ENCODE measurements at places on chromosomes 5 and 9. TPM values are rescaled to one million over a fixed set of nuclear protein-coding genes. Genes with fewer than 3 reads are reported as not detected.

GRCh38 chr5:37576552-37576951 lies 197.4 kb downstream of the WDR70 start:
- no peak for DNase-seq

- no peak for DNase-seq
Observed at GRCh38 chr5:94746731-94747124, 128.3 kb downstream of the SLF1 start.

- no peak for DNase-seq
Observed at GRCh38 chr5:158746979-158747378, 352.7 kb downstream of the EBF1 start.

PCDHB12 gene
- total RNA-seq = 1.3 TPM

DNA sequence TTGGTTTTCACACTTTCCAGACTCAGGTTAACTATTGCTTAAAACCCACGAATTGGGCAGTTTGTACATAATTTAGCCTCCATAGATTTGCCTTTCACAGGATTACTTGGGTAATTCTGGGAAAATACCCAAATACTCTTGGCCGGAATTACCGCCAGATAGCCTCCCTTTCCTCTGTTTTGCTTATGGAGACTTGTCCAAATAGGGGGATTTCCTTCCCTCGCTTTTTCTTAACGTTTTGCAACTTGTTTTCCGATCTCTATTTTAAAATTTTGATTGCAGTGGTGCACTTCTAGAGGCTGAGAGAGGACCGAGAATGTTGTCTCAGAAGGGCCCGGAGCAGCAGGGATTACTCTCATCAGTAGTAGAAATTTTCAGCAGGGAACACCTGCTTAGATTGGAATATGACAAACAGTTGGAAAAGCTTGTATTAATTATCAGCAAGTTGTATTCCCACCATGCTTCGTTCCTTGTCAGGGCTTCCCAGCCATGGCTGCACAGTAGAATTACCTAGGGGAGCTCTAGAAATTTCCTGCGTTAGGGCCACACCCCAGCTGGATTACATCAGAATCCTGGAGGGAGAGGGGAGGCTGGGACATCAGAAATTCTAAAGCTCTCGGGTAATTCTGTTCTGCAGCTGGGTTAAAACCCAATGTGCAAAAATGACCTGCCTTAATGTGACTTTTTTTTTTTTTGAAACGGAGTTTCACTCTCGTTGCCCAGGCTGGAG lies 329.1 kb downstream of the SH3GL2 start:
- no peak for DNase-seq

GRCh38 chr5:126919566-126919965 lies 110.8 kb downstream of the MARCHF3 start:
- no peak for DNase-seq

ANKRD18A gene
- total RNA-seq = 2.9 TPM

N4BP3 gene
- 2.9 TPM for total RNA-seq

DNA sequence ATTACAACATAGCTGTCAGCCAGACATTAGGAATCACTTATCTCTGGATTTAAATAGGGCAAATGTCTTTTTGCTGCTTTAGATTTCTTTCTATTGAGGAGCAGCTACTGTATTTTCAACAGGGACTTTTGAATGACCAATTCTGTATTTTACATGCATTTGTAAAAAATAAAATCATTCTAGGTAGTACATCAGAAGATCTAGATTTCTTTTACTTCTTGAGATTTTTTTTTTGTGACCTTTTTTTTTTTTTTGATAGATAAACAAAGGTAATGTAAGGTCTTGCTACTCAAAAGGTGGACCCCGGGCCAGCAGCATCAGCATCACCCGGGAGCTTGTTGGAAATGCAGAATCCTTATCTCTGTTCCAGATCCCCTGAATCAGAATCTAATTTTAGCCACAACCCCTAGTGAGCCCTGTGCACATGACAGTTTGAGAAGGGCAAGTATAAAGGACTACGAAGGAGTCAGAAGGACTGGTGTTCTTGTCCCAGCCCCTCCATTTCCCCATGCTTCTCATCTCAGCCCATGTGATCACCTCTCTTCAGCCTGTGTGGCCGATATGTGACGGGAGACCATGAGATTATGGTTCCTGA lies 37.7 kb upstream of the CKMT2 start:
- DNase-seq = no peak

GRCh38 chr5:1925111-1926070 lies 42.7 kb upstream of the IRX4 start:
- no peak for DNase-seq

RAI14 gene
- 6.7 TPM for total RNA-seq

DNA sequence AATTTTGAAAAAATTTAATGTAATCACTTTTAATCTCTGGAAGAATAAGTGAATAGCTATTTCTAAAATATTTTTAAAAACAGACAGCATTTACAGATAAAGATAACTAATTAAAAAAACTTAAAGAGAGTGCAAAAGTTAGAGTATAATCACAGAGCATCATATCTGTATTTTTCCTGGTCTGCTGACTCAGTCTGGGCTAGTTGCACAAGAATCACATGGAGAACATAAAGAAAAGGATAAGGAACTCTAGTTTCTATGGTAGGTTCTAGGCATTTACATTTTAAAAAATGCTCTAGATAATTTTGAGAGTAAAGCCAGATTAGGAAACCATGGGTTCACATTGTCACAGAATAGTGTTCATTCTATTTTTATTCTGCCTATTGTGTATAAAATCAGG lies 347.4 kb downstream of the PSAT1 start:
- no peak for DNase-seq

DNA sequence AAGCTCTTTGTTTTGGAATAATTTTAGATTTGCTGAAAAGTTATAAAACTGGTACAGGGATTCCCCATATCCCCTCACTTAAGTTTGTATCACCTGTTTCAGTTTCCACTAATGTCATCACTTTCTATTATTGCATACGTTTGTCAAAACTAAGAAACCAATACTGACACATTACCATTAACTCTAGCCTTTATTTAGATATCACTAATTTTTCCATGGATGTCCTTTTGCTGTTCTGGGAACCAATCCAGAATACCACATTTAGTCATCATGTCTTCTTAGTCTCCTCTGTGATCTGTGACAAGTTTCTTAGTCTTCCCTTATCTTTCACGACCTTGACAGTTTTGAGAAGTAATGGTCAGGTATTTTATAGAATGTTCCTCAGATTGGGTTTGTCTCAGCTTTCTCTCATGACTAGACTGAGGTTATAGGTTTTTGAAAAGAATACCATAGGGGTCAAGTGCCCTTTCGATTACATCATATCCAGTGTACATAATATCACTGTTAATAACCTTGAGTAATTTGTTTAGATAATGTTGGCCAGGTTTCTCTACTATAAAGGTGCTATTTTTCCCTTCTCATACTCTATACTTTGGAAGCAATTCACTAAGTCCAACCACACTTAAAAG lies 51.9 kb upstream of the NMUR2 start:
- DNase-seq = no peak

IGFBPL1 gene
- total RNA-seq = not detected

- no peak for DNase-seq
Observed at GRCh38 chr5:38692781-38693527, 136.5 kb upstream of the LIFR start.

DNA sequence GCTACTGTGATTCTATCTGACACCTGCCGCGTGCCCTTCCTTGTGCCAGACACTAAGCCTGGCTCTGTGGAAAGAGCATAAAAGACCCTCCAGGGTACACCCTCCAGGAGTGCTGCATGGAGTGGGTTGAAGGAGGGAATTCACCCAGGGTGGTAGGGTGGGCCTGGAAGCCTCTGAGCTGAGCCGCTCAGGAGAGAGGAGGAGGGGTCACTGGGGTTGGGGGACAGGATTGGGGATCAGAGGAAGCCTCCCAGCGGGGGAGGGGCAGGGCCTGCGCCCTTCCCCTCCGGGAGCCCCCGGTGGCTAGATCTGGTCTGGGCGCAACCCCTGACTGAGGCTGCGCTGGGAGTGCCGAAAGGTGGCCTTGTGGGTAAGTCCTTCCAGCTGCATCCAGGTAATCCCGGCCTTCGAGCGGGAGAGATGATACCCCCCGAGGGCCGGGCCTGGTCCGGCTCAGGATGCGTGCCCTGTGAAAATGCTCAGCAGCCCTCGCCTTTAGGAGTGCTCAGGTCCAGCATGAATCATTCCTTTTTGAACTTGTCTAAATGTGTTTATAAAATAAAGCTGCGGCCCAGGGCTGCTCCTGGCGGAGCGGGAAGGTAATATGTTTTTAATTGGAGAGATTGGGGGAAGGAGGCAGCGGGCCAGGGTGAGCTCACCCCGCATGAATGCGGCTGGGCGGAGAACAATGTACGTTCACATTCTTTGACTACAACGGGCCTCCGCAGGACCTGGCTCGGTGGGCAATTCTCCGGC lies 118.1 kb upstream of the SMIM23 start:
- DNase-seq = peak; percentile 73

DNA sequence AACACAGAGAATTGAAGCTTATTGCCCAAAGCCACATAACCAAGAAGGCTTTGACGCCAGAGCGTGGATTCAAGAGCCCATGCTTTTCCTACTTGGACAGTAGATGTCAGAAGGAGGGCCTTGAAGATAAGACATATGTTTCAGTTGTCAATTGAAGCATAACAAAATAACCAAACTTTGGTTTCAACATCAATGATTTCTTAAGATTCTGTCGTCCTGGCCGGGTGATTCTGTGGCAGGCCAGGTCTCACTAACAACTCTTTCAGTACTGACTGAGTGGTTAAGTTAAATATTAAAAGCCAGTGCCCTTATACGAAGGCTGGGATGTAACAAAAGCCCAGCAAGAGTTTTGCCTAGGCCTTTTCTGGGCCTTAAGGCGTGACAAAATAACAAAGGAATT lies 94.0 kb downstream of the RCL1 start:
- DNase-seq = no peak

DNA sequence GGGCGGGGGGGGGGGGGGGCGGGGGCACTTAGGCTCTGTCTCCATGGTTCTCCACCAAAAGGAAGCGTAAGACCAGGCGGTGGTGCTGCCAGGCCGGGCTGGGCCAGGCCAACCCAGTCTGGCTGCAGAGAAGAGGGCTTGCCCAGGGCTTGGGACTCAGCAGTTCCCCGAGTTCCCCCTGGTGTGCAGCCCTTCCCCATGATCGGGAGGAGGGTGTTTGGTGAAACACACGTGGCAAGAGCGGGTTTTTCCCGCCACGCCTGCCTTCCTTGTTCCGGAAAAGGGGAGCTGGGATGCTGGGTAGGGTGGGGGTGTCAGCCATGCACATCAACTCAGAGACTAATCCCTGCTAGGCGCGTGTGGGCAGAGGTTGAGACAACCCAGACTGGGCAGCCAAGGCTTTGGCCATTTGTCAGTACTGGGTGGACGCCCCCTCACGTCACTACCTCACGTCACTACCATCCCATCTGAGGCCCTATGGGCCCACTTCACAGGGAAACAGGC lies 32.9 kb downstream of the PRRX2 start:
- peak; percentile 71 for DNase-seq

GRCh38 chr5:58462154-58462553 lies 2.3 kb upstream of the PLK2 start:
- DNase-seq = no peak

DNA sequence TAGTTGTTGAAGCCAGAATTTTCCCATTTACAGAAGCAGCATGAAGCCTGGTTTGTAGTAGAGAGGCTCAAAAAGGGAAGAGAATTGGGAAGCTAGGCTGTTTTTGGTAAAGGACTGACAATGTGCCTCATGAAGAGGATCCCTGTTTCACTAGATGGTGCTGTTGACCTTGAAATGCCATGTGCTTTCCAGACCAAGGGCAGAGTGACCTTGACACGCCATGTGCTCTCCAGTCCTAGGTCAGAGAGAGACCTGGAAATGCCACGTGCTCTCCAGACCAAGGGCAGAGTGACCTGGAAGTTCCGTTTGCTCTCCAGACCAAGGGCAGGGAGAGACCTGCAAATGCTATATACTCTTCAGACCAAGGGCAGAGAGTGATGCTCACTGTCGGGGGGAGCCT lies 32.0 kb downstream of the UNC13B start:
- no peak for DNase-seq

GRCh38 chr5:43191740-43192557 lies at the start of gene NIM1K:
Gene NIM1K, plus strand, starts transcription at chr5:43192225. Its CDS starts 53,551 bp downstream, at chr5:43245776.
- DNase-seq = peak; percentile 84

DNA sequence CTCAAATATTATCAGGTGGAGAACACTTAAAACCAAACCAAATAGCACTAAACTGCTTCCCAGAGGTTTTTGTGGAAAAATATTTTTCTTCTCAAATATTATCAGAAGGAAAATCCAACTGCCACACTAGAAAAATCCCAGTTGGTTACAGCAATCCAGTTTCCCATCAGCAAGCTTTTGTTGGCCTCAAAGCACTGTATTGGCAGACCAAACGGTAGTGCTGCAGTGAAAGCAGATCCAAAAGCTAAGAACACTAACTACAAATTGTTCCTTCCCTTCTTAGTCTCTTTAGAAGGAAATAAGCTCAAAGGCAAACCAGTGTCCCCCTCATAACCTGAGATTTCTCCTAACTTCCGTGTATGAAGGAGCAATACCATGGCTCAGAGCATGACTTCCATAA lies 105.3 kb downstream of the TRIM36 start:
- no peak for DNase-seq

- DNase-seq = no peak
Observed at GRCh38 chr5:132474881-132475496, 15.6 kb downstream of the IRF1 start.

DNA sequence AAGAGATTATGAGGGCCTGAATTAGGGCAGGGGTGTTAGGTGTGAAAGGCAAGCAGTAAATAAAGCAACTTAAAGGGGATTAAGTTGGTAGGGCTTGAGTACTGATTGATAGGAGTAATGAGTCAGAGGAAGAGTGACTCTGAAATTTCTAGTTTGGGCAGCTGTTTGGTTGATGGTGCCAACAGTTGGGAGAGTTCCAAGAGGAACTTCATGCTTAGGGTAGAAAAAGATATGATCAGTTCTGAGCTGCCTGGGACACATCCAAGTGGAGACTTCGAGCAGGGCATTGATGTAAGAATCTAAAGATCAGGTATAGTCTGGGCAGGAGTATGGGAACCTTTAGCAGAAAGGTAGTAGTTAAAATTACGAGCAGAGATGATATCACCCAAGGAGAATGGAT lies 10.2 kb downstream of the MAMDC2 start:
- DNase-seq = no peak

DNA sequence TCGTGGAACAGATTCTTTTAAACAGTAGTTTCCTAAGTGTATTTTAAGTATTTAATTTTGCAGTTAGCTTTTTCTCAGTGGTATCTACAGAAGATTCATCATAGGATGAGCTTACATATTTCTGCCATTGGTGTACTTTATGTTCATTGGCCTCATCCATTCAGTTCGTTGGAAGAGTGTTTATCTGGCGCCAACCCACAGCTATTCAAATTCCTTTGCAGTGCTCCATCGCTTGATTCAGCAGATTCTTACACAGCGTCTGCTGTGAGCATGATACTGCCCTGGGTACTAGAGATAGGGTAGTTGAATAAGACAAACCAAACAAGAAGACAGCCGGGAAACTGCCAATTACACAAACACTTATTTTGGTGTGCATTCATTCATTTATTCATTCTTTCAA lies 55.1 kb downstream of the NUP214 start:
- DNase-seq = no peak

All from Right ventricle myocardium inferior (tissue), 1 donor.